Activated CD4-positive, alpha-beta T cell treated with anti-CD3 and anti-CD28 coated beads, Interleukin-2, Interleukin-6, amounts not matched to agents 100 ng/mL and 50 ng/mL, durations not matched to agents 16 hours and 8 hours (primary cell): ENCODE measurements at places on chromosomes 12 and 14.

DNA sequence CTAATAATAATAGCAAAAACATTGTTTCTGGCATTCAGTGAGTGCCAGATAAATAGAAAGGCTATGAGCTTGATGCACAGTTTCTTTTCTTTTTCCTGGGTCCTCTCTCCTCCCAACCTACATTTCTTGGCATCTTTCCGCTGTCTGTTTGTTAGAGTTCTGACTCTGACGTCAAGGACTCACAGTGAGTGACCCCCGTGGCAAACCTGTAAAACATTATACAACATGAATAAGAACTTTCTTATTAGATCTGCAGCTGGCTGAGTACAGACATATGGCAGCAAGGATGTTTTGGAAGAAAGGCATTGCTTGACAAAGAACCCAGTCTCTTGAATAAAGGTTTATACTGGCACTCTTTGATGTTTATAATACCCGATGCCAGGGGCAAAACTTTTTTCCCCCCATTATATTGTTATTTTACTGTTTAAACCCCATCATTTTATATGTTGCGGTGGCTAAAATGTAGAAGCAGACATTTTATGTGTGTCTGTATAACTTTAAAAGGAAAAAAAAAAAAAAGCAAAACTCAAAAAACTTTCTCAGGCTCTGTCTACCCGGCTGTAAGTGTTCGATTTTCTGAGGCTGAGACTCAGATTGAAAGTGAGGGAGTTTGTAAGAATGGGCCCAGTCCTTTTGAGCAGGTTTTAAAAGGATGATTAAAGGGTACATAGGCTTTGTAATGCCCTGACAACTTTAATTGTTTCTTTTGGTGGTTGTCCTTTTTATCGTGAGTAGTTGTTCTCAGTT, 159.3 kb downstream of the PDE3A start:
- DNase-seq = no peak

DNA sequence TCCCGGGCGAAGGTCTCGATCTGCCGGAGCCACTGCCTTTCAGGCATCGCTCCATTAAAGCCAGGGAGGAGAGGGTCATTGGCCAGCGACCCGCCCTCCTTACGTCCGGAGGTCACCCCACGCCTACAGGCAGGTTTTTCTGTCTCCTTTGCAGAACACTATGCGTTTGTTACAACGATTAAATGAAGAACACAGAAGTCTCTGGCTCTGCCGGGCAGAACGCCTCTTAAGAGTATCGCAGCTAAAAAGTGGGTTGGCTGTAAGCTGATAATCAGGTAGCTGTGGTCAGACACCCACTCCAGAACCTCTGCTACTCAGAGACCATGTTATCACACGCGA, 15.0 kb downstream of the OTX2 start:
- no peak for DNase-seq

DNA sequence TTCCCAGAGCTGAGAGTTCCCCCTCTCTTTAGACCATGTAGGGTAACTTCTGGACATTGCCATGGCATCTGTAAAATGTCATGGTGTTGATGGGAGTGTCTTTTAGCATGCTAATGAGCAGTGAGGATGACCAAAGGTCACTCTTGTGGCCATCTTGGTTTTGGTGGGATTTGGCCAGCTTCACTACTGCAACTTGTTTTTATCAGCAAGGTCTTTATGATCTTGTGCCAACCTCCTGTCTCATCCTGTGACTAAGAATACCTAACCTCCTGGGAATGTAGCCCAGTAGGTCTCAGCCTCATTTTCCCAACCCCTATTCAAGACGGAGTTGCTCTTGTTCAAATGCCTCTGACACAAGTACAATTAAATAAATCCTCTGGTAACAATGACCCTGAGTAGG, 244.4 kb downstream of the NEDD1 start:
- DNase-seq = no peak

- DNase-seq = no peak
Observed at GRCh38 chr14:104880584-104881210, 15.6 kb downstream of the CEP170B start.

DNA sequence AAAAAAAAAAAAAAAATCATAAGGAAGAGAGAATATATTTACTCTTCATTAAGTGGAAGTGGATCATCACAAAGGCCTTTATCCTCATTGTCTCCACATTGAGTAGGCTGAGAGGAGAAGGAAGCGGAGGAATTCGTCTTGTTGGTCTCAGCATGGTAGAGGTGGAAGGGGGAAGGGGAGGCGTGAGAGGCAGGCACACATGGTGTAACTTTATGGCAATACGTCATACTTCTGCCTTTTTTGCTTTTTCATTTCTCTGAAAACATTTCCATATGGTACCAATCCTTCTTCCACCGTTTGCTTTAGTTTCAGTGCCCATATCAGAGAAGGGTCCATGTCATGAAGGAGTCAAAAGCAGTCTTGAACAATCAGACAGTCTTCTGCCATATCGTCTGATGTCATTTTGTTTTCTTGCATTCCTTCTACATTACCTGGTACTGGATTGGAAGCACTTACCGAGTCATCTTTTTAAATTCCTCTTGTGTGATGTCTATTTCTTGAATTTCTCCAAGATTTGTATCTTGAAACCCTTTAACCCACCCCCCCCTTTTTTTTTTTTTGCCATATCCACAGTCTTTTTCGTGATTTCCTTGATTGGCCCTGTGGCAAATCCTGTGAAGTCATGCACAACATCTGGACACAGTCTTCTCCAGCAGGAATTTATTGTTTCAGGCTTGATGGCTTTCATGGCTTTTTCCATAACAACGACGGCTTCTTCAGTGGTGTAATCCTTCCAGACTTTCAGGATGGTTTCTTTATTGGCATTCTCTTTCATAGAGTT, 8.9 kb downstream of the FUT8 start:
- no peak for DNase-seq

DNA sequence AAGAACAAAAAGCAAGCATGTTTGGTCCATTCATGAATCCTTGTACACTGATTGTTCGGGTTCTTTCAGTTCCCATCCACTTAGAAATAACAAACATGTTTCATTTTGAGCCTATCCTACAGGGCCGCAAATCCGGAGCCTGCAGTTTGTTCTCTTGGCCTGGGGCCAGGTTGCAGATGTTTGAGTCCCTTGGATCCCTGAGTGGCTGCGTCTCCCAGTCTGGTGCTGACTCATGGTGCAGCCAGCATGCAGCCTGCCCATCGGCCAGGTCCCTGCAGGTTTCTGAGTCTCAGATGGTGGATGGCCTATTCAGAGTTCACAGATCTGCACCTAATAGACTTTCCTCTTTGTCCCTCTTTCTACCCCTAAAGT, 1.9 kb upstream of the DYNC1H1 start:
- DNase-seq = no peak

- DNase-seq = no peak
Observed at GRCh38 chr14:71824816-71825215, 107.4 kb upstream of the RGS6 start.

GRCh38 chr14:90900476-90901083, 84.3 kb upstream of the TTC7B start:
- no peak for DNase-seq

DNA sequence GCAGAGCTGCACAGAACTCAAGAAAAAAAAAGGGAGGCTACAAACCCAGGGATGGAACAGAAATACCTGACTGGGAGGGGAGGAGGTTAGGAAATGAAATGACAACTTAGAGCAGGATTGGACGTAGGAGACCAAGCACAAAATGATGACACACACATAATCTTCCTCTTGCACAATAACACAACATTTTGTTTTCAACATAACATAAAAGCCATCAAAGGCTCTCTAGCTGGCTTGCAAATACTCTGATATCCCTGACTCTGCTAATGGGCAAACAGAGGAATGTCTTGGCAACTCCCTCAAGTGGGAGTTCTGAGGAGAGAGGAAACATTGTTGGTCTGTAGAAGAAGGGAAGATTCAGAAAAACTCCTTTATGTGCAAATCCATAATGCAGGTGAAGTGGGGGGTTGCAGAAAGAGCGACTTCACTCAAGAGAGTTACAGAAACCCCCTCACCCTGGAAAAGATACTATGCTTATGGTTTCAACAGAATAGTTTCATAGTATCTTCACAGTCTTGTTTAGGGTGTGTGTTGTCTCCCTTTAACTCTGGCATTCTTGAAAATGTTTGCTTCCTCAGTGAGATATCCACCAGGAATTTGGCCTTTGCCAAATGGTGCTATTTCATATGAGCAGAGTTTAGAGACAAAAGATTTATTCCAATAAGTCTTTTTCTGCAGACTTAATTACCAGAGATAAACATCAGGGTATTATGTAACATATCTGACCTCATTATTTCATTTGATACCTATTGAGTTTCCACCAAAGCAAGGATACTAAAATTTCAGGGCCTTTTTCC, 43.8 kb upstream of the LTBP2 start:
- no peak for DNase-seq

DNA sequence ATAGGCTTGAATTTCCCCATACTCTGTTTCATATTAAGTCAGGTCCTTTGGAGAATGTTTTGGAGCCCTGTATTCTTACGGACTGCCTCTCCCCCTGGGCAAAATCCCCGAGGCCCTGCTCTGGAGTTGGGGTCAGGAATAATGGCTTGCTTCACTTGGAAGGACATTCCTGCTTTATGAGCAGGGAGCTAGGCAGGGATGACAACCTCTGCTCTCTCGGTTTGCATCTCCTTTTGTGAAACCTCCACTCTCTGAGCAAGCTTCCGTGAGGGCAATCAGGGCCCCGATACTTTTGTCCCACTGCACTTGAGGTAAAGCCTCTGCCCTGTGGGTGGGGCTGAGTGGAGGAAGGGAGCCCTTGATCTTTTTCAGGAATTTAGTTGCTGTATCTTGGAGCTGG, 19.3 kb downstream of the OS9 start:
- no peak for DNase-seq

DNA sequence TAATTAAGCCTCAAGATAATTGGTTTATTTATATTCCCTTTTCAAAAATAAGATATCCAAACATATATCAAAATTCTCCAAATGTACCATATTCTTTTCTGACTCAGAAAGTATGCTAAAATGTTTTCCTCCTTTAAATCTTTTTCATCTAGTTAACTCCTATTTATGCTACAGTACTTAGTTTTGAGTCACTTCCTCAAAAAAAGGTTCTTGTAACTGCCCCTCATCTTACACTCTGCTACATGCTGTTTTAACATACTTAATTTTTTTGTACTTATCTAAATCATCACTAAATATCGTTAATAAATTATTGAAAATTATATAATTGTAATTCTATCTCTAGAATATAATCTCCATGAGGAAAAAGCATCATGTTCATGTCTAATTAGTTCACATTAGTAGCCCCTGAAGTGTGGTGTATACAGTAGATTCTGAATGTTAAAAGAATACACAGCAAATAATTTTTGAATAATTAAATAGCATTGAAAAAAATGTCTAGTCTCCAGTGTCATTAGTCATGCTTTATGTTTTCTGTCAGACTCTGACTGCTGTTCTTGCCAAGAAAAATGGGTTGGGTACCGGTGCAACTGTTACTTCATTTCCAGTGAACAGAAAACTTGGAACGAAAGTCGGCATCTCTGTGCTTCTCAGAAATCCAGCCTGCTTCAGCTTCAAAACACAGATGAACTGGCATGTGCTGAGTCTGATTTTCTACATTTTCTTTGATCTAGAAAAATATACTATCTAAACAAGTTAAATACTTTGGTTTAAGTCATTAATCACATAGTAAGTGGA, 3.5 kb downstream of the KLRD1 start:
- DNase-seq = no peak

GRCh38 chr12:26566675-26567074, 266.3 kb downstream of the ITPR2 start:
- DNase-seq = no peak

- DNase-seq = no peak
Observed at GRCh38 chr12:116489116-116489515, 70.1 kb upstream of the MAP1LC3B2 start.

DNA sequence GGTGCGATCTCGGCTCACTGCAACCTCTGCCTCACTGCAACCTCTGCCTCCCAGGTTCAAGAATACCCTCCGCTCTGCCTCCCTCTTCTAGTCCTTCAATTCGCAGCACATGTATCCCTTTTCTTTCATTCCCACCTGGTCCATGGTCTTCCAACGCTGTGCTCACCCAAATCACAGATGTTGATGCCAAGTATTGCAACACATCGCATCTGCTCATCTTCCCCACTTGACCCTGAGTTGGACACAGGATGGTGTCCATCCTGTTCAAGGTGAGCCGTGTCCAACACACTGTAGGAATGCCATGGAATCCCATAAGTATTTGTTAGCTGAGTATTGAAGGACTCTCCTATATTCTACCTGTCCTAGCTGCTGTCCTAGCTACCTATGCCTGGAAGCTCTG, 50.6 kb upstream of the ETV6 start:
- no peak for DNase-seq

DNA sequence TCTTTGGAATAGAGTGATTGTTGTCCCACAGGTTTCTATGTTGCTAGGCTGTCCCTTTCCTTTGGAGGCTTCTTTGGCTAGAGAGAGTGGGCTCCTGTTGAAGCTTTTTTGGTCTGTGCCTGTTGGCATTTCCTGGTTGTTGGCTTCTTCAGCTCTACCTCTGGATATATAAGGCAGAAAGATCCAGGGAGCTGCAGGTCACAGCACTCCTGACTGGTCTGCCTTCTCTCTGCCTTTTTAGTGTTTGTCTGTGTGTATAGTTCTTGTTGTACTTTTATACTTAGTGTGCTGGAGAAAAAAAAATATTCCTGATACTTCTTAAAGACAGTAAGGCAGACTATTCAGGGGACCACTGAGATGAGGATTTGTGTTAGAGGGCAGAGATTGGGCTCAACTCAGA, 202.7 kb downstream of the FBXL14 start:
- DNase-seq = no peak

GRCh38 chr14:91554535-91555332, 44.6 kb upstream of the PPP4R3A start:
- no peak for DNase-seq

- DNase-seq = no peak
Observed at GRCh38 chr12:119375883-119376190, 41.3 kb downstream of the CCDC60 start.

GRCh38 chr14:56709201-56709600, 101.1 kb downstream of the OTX2 start:
- DNase-seq = no peak

GRCh38 chr12:3572560-3572959, 81.6 kb downstream of the PRMT8 start:
- no peak for DNase-seq

DNA sequence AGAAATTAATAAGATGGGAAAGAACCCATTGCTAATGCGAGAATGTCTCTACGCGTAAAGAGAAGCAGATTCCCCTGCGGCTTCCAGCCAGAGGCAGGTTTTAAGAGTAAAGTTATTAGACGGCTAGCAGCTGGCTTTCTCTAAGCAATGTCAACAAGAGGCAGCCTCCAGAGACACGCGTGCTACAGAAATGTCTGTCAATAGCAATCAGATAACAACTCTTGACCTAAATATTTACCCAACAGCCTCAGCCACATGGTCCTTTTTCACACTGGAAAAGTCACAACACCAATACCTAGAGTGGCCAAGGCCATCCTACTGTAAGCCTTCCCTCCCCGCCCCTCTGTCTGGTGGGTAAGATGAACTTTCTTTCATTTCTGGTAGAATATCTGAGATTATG, 146.0 kb upstream of the SFSWAP start:
- no peak for DNase-seq

GRCh38 chr14:37889087-37889486, 293.7 kb downstream of the TTC6 start:
- DNase-seq = no peak
